ENCODE measurements at places on chromosomes 4 and X. TPM values are rescaled to one million over a fixed set of nuclear protein-coding genes. Genes with fewer than 3 reads are reported as not detected.

Gene PAGE4
- not detected for total RNA-seq

Gene NAT8L
- total RNA-seq: 0.05 TPM

Gene ODAPH
- not detected for total RNA-seq

Gene NOA1
- total RNA-seq: 6.4 TPM

Gene GAGE12G
- total RNA-seq: not detected

Gene SORCS2
- total RNA-seq: 0.35 TPM

Gene RIPPLY1
- total RNA-seq: 0.75 TPM

Gene CFI
- 426 TPM for total RNA-seq

Measured in left lobe of liver (tissue), 2 donors.